Colonic mucosa (tissue), 4 donors: ENCODE measurements at places on chromosomes 4 and X. TPM values are rescaled to one million over a fixed set of nuclear protein-coding genes. Genes with fewer than 3 reads are reported as not detected.

DNA sequence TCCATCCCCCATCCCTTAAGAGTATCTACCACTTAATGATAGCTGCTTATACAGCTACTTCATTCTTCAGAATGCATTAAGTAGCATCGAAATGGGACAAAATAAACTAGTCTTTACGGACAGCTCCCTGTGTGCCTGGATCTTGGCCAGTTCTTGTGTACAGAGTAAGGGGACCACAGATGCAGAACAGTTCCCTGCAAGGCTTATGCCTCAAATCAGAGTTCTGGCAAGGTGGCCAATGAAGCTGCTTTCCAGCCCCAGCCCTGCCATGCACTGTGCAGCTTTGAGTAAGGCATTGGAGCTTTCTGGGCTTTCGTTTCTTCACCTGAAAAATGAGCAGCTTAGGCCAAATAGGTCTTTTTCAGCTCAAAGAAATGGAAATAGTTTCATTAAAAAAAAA, 14.2 kb downstream of the CLNK start:
- DNase-seq, result no peak

GRCh38 chr4:74329307-74329706, 21.0 kb downstream of the EPGN start:
- no peak for DNase-seq

XAGE1A gene
- total RNA-seq, result not detected

DNA sequence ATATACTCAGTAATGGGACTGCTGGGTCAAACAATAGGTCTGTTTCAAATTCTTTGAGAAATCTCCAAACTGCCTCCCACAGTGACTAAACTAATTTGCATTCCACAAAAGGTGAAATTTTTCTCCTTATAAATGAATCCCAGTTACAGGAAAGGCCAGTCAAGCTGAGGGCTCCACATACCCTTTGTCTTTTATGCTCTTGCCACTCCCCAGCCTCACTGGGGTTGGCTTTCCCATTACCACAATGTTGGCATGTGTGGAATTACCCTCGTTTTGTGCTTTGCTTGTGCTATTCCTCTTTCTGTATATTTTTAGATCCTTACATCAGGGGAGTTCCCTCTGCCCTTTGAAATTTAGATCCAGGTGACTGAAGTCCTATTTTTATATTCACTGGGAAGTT, 220.2 kb upstream of the LCORL start:
- no peak for DNase-seq

DNA sequence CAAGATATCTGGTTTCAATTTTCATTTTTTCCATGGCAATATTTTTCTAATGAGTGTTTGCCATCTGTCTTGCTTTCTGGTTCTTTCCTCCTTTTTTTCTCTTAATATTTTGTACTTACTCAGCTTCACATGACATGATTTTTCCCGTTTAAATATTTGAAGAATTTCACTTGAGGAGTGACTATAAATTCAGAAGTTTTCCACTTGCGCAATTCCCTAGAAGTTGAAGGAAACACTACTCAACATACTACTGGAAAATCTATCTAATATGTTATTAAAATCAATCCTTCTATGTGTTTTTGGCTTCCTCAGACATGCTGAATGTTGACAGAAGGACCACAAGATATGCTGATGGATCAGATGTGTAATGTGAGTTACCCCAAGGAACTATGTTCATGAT, 36.8 kb upstream of the BANK1 start:
- no peak for DNase-seq

DNA sequence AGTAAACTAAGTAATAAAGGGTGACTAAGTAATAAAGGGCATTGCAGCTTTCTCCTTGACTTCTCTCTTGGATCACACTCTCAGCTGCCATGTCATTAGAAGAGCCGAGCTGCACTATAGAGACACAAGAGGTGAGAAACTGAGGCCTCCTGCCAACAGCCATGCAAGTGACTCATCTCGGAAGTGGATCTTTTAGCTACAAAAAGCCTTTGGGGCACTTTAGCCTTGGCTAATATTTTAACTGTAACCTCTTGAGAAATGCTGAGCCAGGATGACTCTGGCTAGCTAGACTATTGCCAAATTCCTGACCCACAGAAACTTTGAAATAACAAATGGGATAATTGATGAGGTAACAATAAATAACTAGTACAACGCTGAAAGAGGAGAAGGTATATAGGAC, 1.5 kb upstream of the NEIL3 start:
- DNase-seq, result no peak

DNA sequence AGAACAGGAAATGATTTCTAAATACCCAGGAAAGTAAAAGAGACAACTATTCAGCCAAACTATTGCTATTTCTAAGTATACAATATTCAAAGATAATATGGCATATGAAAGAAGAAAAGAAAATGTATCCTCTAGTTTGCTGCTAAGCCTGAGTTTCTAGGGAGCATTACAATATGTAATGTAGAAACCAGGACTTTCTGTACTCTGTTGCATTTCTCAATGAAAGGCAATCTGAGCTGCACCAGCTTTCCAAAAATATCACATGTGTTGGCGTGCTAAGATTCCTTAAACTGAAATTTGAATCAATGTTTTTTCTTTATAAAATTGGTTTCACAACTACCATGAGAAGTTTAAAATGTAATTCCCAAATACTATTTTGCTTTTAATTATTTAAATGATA, 129.6 kb downstream of the ANK2 start:
- DNase-seq, result no peak

GRCh38 chr4:137534516-137534915, 2.2 kb upstream of the PCDH18 start:
- DNase-seq, result no peak
